ENCODE measurements at places on chromosomes 12 and 14. TPM values are rescaled to one million over a fixed set of nuclear protein-coding genes. Genes with fewer than 3 reads are reported as not detected.

The FIGNL2 gene
- not detected for total RNA-seq

The RERG gene
- total RNA-seq: 0.28 TPM

The IFT43 gene
- total RNA-seq: 27.9 TPM

The CCDC184 gene
- 0.05 TPM for total RNA-seq

The KRT72 gene
- not detected for total RNA-seq

The INSM2 gene
- total RNA-seq: not detected

The TEX52 gene
- total RNA-seq: not detected

The GPR84 gene
- total RNA-seq: not detected

The MYF6 gene
- total RNA-seq: not detected

The BCL2L14 gene
- total RNA-seq: not detected

The CD163 gene
- not detected for total RNA-seq

The CLEC6A gene
- total RNA-seq: not detected

The LRRIQ1 gene
- 0.79 TPM for total RNA-seq

The ESPL1 gene
- 12.3 TPM for total RNA-seq

Data from airway epithelial cell (primary cell).